Fibroblast of the aortic adventitia (primary cell): ENCODE measurements at places on chromosomes 16 and 17. TPM values are rescaled to one million over a fixed set of nuclear protein-coding genes. Genes with fewer than 3 reads are reported as not detected.

KRT12 gene
- not detected in 2 replicates for total RNA-seq

USP6 gene
- total RNA-seq, result not detected in 2 replicates

OR1E2 gene
- total RNA-seq, result not detected in 2 replicates

ADAMTS18 gene
- total RNA-seq, result 0.08 and 0.27 TPM in 2 replicates

GRAPL gene
- not detected in 2 replicates for total RNA-seq

PITPNC1 gene
- total RNA-seq, result 2.5 and 25.7 TPM in 2 replicates

EFNB3 gene
- total RNA-seq, result 0.90 and 3.9 TPM in 2 replicates

SLC16A13 gene
- 0.72 and 3.1 TPM in 2 replicates for total RNA-seq

ZSCAN10 gene
- total RNA-seq, result not detected in 2 replicates

PSMD3 gene
- total RNA-seq, result 41.9 and 73.5 TPM in 2 replicates

IRX6 gene
- total RNA-seq, result not detected in 2 replicates

ALOX15 gene
- 0.98 TPM in 1 of 2 replicates, not detected in the other for total RNA-seq

GAST gene
- total RNA-seq, result not detected in 2 replicates

DOC2B gene
- total RNA-seq, result not detected in 2 replicates
